ENCODE measurements at places on chromosomes 11 and 22. TPM values are rescaled to one million over a fixed set of nuclear protein-coding genes. Genes with fewer than 3 reads are reported as not detected.

OR51B2 gene
- not detected for total RNA-seq

USP2 gene
- 0.18 TPM for total RNA-seq

PRMT3 gene
- total RNA-seq, result 11.3 TPM

LUZP2 gene
- total RNA-seq, result 2.0 TPM

MOV10L1 gene
- 0.72 TPM for total RNA-seq

LRRC74B gene
- total RNA-seq, result not detected

Data from IMR-90 (cell line).